ENCODE measurements at places on chromosomes 7 and 10. TPM values are rescaled to one million over a fixed set of nuclear protein-coding genes. Genes with fewer than 3 reads are reported as not detected.

- DNase-seq, result no peak
- H3K4me3 ChIP-seq, result no peak overlapping the region
- H3K4me1 ChIP-seq, result no peaks in the 10 kb centered on the region
- H3K27me3 ChIP-seq, result no peaks in the 10 kb centered on the region
- no peaks in the 10 kb centered on the region for H3K36me3 ChIP-seq
Measured at GRCh38 chr7:64320547-64321513, 7.1 kb downstream of the ZNF736 start.

DNA sequence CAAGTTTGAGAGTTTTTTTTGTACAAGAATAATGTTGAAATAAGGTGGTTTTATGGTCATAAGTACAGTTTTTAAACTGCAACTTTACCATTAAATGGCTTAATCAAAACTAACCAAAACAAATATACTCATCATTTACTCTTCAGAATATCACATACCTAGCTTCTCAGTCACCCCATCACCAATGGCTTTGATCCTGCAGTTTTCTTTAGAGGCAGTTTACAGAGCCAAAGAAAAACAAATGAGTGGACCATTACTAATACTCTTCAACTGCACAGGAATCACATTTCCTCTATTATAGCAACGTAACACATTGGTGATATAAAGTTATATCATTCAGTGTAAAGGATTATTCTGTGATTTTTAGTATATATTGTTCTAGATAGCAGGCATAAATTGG, 576.1 kb upstream of the LRRTM3 start:
- H3K27ac ChIP-seq, result no peak overlapping the region
- H3K27me3 ChIP-seq, result no peaks in the 10 kb centered on the region
- no peaks in the 10 kb centered on the region for H3K4me1 ChIP-seq
- DNase-seq, result no peak

DNA sequence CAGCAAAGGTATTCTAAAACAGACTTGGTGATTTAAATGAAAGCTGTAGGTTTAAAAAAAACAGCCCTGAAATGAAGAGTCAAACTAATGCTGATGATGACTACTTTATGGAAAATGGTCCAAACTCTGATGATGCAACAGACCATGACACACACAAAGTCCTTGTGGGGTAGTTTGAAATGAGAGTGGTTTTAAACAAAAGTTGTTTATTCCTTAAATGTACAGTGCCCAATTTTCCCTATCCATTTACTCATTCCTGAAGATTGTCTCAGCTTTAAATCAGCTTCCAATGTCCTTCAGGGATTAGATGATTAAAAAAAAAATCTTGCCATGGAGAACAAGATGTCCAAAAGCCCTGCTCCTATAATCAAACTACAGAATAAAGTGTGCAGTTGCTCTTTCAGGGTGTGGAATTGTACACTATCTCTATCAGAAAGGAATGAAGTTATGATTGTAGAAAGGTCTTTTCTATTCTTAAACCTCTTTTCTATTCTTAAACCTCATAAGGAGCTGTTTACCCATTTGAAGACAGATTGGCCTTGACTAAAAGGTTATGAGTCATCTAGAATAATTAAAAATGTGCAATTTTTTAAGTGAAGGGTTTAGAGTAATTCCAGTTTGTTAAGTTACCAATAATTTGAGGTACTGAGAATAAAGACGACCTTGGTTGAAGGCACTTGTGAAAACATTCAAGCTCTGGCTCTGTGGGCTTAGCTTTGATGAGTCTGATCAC, 70.2 kb upstream of the ITGA8 start:
- H3K36me3 ChIP-seq, result peaks cover 2% of the 10 kb centered on the region
- DNase-seq, result no peak
- no peak overlapping the region for H3K4me3 ChIP-seq
- H3K27me3 ChIP-seq, result no peaks in the 10 kb centered on the region
- peaks cover 12% of the 10 kb centered on the region for H3K4me1 ChIP-seq

- H3K27ac ChIP-seq, result no peak overlapping the region
- DNase-seq, result no peak
- no peaks in the 10 kb centered on the region for H3K27me3 ChIP-seq
- H3K4me1 ChIP-seq, result peaks cover 7% of the 10 kb centered on the region
Measured at GRCh38 chr7:80450621-80451308, 61.1 kb downstream of the GNAT3 start.

DNA sequence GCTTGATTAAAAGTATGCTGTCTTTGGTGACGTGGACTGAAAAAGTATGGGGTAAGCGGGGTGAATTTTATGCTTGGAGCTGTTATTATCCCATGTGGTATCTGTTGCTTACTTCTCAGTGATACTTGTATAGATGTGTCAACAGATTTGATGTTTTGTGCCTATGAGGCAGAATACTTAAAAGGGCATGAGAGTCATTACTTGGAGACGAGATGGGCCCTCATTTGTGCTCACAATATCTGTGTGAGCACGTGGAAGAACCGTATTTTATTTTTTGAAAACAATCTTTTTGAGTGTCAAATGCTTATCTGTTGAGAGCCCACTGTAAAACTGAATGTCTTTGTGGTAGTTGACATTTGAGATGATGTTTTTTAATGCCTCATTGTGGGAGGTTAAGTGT, 281.9 kb downstream of the EXOC4 start:
- H3K4me3 ChIP-seq, result no peak overlapping the region
- peaks cover 7% of the 10 kb centered on the region for H3K4me1 ChIP-seq
- no peak for DNase-seq
- H3K27me3 ChIP-seq, result no peaks in the 10 kb centered on the region

DNA sequence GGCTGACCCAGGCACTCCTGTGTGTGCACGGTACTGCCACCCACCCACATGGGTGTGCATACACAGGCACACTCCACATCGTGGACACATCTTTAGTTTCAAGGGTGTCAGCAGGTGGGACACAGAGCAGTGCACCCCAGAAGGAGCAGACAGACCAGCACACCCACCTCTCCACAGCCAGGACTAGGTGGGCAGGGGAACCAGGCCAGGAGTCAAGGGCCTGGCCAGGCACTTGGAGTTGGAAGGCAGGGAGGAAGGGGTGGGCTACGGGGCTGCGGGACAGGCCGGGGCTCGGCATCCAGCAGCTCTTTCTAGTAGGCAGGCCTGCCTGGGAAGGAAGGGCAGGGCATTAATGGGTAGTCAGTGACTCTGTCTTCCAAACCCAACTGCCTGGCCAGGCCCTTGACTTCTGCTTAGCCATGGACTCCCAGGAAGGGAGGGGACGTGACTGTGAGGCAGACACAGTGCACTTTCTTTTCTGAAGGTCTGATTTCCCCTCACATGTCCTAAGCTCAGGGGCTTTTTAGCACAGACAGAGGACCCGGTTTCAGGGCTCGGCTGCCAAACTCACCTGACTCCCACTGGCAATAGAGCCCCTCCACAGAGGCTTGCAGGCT, 14.6 kb downstream of the RASGEF1A start:
- H3K4me3 ChIP-seq, result no peak overlapping the region
- no peak overlapping the region for H3K27ac ChIP-seq
- peaks cover 18% of the 10 kb centered on the region for H3K27me3 ChIP-seq
- DNase-seq, result no peak

- H3K27ac ChIP-seq, result no peak overlapping the region
- H3K4me3 ChIP-seq, result no peak overlapping the region
- H3K4me1 ChIP-seq, result no peaks in the 10 kb centered on the region
- no peaks in the 10 kb centered on the region for H3K36me3 ChIP-seq
- H3K27me3 ChIP-seq, result no peaks in the 10 kb centered on the region
Measured at GRCh38 chr7:85426487-85426960, 239.7 kb upstream of the SEMA3D start.

DNA sequence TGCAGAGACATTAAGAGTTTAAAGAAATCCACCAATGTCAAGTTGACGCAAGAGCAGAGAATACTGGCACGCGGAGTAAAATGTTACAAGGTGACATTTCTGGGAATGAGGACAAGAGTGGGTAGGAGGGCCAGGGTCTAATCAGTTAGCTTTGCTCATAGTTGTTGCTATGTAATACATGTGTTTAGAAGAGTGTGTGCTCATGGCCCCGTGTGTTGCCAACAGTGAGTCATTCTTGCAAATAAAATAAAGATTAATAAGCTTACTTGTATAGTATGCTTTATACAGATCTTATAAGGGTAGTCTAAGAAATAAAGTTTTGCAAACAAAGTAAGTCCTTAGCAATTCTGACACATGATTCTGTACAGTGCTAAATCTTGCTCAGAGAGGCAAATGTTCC, 64.5 kb downstream of the DNMBP start:
- no peaks in the 10 kb centered on the region for H3K36me3 ChIP-seq
- no peak overlapping the region for H3K4me3 ChIP-seq
- no peak for DNase-seq
- no peaks in the 10 kb centered on the region for H3K27me3 ChIP-seq
- peaks cover 11% of the 10 kb centered on the region for H3K4me1 ChIP-seq
- H3K27ac ChIP-seq, result no peak overlapping the region

DNA sequence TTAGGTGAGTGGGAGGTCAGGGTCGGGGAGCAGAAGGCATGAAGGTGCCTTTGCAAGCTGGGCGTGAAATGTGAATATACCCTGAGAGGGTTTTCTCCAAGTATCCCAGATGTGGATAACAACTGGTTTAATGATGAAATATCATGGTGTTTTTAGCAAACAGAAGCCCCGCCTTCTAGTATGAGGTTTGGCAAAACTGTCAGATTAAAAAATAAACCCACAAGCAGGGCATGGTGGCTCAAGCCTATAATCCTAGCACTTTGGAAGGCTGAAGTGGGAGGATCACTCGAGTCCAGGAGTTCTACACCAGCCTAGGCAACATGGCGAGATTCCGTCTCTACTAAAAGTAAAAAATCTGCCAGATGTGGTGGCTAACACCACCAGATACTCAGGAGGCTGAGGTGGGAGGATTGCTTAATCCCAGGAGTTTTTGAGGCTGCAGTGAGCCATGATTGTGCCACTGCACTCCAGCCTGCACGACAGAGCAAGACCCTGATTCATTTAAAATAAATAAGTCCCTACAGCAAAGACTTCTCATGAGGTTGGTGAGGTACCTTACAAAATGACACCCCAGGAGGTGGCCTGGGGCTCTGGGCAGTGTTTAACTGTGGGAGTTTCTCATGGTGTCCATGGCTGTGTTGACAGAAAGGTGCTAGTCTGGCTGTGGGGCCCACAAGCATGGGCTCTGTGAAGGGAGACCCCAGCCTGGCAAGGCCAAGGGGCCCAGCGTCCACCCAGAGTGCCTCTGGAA, 6.7 kb upstream of the PWWP2B start:
- H3K27me3 ChIP-seq, result no peaks in the 10 kb centered on the region
- no peaks in the 10 kb centered on the region for H3K4me1 ChIP-seq
- no peak overlapping the region for H3K4me3 ChIP-seq
- DNase-seq, result no peak
- no peak overlapping the region for H3K27ac ChIP-seq
- no peaks in the 10 kb centered on the region for H3K36me3 ChIP-seq

DNA sequence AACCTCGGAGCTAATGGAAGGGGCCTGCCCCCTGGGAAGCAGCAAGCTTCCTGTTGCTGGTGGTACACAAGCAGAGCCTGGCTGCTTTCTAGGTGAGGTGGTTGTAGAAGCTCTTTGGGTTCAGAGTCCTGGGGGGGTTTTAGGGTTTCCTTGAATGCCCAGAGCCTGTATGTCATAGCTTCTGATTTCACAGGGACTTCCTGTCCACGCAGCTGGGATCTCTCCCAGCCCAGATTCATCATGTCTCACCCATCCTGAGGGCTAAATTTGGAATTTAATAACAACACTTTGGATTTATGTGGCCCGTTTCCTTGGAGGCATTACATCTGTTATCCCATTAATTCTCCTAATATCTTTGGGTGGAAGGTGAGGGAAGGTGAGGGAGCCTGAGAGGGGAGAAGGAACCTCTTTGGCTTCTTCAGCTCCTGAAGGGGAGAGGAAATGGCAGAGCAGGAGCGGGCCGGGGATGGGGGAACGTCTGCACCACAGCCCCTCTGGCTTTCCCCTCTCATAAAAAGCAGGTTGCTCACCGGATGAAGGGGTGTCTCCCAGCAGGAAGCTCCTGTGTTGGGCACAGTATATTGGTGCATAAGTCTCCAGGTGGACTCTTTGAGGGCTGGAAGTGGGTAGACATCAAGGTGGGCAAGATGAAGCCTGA, 19.7 kb downstream of the RPS24 start:
- no peak for DNase-seq
- no peaks in the 10 kb centered on the region for H3K36me3 ChIP-seq
- H3K27me3 ChIP-seq, result peaks cover 30% of the 10 kb centered on the region
- no peak overlapping the region for H3K27ac ChIP-seq
- H3K4me1 ChIP-seq, result no peaks in the 10 kb centered on the region
- no peak overlapping the region for H3K4me3 ChIP-seq

- H3K36me3 ChIP-seq, result no peaks in the 10 kb centered on the region
- DNase-seq, result peak; percentile 42
- peaks cover 94% of the 10 kb centered on the region for H3K27me3 ChIP-seq
- H3K4me3 ChIP-seq, result peak overlapping the region; percentile 65
- no peak overlapping the region for H3K27ac ChIP-seq
Measured at GRCh38 chr10:71396084-71396710, 523 bp upstream of the CDH23 start.

DNA sequence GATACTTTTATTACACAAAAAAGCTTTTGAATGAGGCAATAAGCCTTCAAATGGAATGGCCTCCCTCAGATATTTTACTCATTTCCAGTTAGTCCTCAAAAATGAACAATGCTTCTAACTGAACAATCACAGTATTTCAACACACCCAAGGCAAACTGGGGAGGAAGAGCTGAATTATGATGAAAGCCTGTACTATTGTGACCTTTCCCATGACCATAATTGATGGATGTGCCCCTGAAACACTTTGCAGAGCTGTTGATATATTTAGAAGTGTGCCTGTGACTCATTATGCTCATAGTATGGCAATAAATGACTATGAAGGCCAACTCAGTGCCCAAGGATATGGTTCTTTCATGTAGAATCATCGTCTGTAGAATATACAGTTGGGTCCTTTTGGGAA, 248.1 kb downstream of the AHR start:
- no peak for DNase-seq
- no peak overlapping the region for H3K4me3 ChIP-seq
- no peaks in the 10 kb centered on the region for H3K27me3 ChIP-seq
- H3K4me1 ChIP-seq, result no peaks in the 10 kb centered on the region

- H3K36me3 ChIP-seq, result no peaks in the 10 kb centered on the region
- H3K4me3 ChIP-seq, result peak overlapping the region; percentile 63
- peaks cover 7% of the 10 kb centered on the region for H3K27me3 ChIP-seq
- DNase-seq, result peak; percentile 82
- H3K27ac ChIP-seq, result peak overlapping the region; percentile 70
Measured at GRCh38 chr10:52883996-52884871, 111.7 kb upstream of the MBL2 start.

- no peak overlapping the region for H3K27ac ChIP-seq
- H3K4me1 ChIP-seq, result no peaks in the 10 kb centered on the region
- H3K4me3 ChIP-seq, result no peak overlapping the region
- no peak for DNase-seq
- H3K27me3 ChIP-seq, result peaks cover 62% of the 10 kb centered on the region
Measured at GRCh38 chr10:104472957-104473745, 119.5 kb downstream of the CFAP58 start.

- H3K4me3 ChIP-seq, result no peak overlapping the region
- H3K27ac ChIP-seq, result no peak overlapping the region
- peaks cover 22% of the 10 kb centered on the region for H3K4me1 ChIP-seq
Measured at GRCh38 chr7:133650069-133650468, 397.2 kb downstream of the EXOC4 start.

Gene LRRC4
- not detected for total RNA-seq

Gene LRCH4
- 29.0 TPM for total RNA-seq

Gene HYCC1
- 12.7 TPM for total RNA-seq

Gene EIF4H
- total RNA-seq, result 191 TPM

Gene EPO
- not detected for total RNA-seq

Gene AKR1E2
- total RNA-seq, result 1.1 TPM

Gene ASB4
- 0.47 TPM for total RNA-seq

Gene PSPH
- 37.5 TPM for total RNA-seq

Gene SUMF2
- total RNA-seq, result 255 TPM

Gene TMEM209
- total RNA-seq, result 26.8 TPM

Gene FEZF1
- total RNA-seq, result 0.22 TPM

Measured in Calu3 (cell line).